ENCODE measurements at places on chromosomes 5 and 9.

DNA sequence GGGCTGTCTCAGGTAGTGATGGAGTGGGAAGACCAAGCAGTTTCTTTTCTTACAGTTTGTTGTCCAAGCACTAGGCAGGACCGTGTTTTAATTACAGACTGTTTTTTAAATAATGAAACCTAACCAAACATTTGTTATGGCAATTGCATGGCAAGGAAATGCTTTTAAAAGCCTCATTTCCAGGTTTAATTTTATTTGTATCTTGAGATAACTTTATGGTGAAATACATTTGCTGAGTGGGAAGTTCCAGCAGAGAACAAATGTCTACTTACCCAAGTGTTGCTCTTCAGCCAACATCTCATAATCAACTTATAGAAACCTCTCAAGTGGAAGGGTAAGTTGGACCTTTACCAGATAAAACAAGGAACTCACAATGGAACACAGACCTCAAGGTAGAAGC lies 11.8 kb upstream of the LHFPL2 start:
- DNase-seq = no peak

GRCh38 chr5:155831491-155831890 lies 495.5 kb upstream of the SGCD start:
- no peak for DNase-seq

- DNase-seq = no peak
These were observed 63.3 kb downstream of the RGS3 start for GRCh38 chr9:113526841-113527240.

DNA sequence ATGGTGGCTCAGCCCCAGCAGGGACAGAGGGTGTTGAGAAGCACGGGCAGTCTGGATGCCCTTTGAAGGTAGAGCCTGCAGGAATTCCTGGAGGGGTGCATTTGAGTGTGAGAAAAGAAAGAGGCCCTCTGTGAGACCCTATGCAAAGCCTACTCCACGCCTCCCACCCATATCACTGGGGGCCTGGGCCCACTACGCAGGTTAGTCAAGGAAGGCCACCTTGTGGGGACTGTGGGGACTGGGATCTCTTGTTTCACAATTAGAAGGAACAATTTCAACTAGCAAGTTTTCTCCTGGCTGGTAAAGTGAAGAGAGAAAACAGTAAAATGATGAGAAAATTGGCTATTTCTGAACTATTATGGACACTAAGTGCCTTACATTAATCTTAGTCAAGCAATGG lies 486.2 kb upstream of the DAP start:
- DNase-seq = no peak

DNA sequence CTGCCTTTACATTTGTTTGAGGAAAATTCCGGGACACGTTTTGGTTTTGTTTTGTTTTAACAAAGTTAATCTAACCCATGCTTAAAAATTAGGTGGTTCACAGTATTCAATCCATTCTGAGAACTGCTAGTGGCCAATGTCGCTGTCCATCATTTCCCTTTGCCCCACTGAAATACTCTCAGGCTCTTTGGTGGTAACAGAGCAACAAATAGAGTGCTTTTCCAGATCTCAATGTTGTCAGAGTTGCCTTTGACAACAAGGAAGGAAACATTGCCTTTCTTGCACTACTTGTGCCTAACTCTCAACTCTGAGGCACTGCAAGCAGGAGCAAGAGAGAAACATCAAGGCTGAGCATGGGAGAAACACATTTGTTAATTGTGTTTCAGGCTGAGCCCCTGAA lies 154.0 kb downstream of the MCTP1 start:
- no peak for DNase-seq

DNA sequence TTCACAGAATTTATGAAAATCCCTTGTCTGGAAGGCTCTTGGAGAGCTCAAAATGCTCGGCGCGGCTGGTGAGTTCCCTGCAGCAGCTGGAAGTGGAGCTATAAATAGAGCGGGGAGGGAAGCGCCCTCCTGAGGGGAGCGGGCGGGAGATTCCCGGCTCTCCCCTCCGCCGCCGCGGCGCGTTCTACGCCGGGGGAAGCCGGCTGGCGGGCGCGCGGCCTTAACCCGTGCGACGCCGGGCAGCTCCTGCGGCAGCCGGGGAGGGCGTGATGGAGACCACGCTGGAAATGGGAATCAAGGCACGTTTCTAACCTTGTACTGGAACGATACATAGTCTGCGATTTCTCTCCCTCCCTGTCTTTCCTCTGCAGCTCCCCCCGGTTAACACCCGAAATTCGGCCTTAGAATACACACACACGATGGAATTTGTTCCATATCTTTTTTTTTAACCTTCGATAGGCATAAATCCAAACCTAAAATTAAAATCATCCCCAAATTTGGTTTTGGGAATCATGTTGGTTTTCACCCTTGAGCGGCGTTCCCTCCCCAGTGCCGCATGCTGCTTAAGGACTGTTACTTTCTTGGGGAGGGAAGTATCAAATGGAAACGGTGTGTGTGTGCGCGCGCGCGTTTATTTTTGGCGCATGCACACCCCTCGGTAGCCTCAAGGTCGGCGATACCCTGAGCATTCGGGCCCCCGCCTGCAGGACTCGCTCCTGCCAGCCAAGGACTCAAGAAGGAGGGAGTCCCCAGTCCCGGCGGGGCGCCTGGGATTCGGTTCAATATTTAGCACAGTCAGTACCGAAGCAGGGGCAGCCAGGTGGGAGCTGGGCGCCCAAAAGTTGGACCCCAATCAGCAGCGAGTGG lies 306.3 kb upstream of the KCNN2 start:
- no peak for DNase-seq

DNA sequence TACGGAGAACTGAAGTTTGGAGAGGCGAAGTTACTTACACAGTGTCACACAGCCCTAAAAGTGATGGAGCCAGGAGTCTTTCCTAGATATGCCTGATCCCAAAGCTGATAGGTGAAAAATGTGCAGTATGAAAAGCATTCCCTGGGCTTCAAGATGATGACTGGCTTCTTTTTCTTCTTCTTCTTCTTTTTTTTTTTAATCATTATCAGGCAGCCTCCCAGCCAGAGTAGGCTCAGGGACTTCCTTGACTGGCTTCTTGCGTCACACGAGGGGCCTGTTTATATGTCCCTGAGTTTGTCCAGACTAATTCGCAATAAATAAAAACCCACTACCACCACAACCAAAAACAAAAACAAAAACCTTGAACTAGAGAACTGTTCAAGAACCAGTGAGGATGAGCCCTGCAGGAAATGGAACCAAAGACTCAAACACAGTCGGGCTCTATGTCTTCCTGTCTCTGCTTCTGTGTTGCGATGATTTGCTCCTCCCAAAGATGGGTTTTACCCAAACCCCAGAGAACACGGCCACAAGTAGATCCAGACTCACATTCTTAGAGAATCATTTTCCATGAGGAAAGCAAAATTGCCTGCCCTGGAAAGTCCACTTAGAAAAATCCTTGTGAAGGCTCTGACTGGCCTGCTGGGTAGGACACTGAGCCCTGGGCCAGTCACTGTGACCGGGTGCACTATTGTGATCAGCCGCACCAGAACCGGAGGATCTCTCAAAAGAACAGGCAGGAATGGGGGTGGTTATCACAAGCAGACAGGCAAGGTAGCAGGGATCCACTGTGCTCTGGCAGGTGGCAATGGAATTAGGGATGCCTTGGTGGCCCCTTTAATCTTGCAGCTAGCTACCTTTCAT lies 38.0 kb upstream of the ADAM19 start:
- DNase-seq = no peak

- DNase-seq = no peak
These were observed 174.4 kb downstream of the GAPVD1 start for GRCh38 chr9:125435776-125436612.

GRCh38 chr9:69389437-69389995 lies 64.5 kb downstream of the ENTREP1 start:
- no peak for DNase-seq

DNA sequence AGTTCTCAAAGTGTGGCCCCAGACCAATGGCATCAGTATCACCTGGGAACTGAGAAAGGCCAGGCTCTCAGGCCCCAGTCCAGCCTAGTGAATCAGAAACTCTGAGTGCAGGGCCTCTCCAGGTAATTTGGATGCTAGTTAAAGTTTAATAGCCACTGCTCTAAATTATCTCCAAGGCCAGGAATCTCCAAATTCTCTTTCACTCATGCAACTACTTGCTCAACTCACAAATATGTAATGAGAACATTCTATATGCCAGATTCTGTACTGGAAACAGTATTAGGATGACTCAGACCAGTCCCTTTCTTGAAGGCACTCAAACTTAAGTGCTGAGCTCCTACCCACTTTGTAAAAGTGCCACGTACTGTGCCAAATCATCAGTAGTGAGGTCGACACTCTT lies 84.6 kb downstream of the PAPPA start:
- peak; percentile 55 for DNase-seq

DNA sequence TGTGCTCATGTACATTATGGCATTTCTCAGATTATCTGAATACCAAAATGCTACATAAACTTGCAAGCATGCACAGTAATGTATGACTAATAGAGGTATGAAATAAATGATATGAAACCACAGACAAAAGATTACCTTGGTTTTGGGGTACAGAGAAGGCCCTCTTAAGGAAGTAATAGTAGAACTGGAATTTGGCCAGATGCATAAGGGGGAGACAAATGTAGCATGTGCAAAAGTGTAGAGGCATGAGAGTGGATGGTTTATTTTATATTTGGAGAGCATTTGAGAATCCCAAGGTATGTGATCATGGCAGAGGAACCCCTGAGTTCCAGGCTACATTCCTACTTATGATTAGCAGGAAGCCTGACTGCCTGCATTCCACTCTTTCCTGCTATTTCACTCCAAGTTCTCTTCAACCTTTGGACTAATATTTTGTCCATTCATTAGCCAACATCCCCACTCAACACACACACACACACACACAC lies 74.2 kb downstream of the MAMDC2 start:
- no peak for DNase-seq

DNA sequence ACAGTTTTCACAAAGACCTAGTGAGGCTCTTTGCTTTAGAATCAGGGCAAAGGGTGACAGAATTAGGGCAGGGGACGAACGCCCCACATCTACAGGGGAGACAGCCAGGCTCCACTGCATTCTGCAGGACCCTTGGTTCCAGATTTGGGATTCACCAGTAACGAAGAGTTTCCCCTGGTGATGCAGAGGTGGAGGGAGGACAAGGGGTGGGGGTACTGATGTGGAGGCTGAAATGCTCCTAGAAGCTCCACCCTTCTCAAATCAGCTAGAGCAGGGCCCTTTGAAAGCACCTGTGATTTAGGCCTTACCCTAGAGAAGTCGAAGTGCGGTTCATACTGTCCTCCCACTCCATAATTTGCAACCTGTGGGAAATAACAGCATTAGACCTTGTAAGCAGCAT lies 29.1 kb downstream of the P4HA2 start:
- DNase-seq = no peak

DNA sequence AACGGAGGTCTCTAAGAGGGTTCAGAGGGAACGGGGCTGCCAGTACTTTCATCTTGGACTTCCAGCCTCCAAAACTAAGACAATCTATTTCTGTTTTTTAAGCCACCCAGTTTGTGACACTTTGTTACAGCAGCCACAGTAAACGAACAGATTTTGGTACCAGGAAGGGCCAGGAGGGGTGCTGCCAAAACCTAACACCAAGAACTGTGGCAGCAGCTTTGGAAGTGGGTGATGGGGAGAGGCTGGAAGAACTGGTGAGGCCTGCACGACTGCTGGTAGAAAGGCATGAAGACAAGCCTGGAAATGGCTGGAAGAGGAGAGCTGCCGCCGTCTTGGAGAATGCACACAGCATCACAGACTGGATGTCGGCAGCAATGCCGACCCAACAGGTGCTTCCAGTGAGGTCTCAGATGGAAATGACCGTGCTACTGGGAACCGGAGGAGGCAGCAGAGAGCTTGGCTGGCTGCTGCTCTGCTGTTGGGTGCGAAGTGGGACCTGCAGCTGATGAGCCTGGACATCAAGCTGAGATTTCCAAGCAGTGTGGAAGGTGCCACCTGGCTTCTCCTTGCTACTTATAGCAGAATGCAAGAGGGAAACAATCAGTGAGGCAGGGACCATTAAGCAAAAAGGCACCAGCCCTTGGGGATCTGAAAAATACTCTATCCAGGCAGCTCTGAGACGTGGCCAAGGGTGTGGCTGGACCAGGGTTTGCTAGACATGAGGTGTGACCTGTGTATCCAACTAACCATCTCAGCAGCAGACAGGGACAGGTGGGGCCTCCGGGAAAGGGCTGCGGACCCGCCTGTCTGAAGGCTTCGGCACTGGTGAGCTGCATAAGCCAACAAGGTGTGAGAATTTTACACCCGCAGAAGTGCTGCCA lies 4.7 kb upstream of the TMEM210 start:
- no peak for DNase-seq

GRCh38 chr5:33321026-33321425 lies 119.7 kb upstream of the TARS1 start:
- peak; percentile 97 for DNase-seq

DNA sequence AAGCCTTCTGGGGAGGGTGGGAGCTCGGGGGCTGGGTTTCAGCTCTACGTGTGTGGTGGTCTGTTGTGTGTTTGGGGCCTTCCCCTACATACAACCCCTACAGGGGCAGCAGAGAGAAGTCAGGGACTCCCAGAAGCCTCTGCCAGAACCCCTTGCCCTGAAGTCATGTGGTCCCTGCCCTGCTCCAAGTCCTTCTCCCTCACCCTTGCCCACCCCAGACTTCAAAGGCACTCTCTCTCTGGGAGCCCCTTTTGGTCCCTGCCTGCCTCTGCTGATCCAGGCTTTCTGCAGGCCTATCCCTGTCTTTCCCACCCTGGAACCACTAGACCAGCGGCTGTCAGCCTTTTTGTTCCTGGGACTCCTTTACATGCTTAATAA lies 61.1 kb upstream of the PSD2 start:
- no peak for DNase-seq

- no peak for DNase-seq
These were observed 72.6 kb downstream of the PALM2AKAP2 start for GRCh38 chr9:109852556-109852955.

- peak; percentile 47 for DNase-seq
These were observed 2.3 kb downstream of the FAM221B start for GRCh38 chr9:35826071-35826701.
